ENCODE measurements at places on chromosomes 4 and X.

DNA sequence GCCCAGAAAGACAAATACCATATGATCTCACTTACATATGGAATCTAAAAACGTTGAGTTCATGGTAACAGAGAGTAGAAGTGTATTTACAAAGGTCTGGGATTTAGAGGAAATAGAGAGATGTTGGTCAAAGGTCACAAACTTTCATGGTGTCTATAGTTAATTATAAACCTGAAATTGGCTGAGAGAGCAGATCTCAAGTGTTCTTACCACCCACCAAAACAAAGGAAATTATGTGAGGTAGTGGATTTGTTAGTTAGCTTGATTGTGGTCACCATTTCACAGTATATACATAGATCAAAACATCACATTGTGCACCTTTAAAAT lies 186.8 kb downstream of the NWD2 start:
- no peak for DNase-seq

DNA sequence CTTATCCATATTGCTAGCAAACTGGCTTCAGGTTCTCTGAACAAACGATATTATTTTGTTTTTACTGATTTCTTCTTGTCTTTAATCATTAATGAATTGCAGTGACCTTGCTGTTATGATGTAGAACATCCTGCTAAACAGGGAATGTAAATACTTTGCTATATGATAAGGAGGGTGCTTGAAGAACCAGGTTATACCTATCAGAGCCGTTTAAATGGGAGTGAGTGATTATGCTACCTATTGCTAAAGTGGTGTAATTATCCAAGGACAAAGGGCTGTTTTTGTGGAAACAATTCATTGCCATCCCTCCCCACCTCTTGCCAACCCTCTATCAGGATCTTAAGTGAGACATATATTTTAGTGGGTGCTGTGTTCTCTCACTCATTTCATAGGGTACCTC lies 788.9 kb downstream of the RPA4 start:
- DNase-seq = no peak

DNA sequence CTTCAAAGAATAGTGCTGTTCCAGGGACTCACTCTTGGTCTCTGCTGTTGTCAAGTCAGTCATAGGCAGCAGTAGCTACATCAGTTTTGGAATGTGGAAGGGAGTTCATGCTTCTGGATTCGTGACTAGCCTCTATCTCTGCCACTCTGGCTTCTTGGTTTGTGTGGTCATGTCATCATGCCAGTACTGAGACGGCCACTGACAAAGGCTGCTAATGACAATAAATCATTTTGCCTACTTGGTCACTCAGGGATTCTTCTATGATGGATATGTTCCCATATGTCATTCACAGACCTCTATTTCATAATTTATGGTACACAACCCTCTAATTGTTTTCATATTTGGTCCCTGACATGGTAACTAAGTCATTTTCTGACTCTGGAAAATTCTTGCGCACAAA lies 450.8 kb upstream of the BOD1L1 start:
- no peak for DNase-seq

DNA sequence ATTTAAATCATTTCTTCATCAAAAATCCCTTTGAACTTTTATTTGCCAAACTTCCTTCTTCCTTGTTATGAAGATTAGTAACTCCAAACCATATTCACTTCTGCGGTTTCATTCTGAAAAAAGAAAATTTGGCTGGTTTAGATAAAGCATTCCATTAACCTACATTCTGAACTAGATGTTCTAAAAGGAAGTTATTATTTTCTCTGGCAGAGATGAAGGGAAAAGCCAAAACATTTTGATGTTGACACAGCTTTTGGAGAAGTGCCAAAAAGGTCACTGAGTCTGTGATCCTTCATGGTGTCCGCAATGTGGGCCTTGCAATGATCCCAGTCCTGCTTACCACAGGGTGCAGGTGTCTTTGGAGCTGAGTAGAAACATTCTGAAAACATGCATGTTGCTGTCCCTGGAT lies 36.0 kb downstream of the CXCL8 start:
- peak; percentile 22 for DNase-seq

DNA sequence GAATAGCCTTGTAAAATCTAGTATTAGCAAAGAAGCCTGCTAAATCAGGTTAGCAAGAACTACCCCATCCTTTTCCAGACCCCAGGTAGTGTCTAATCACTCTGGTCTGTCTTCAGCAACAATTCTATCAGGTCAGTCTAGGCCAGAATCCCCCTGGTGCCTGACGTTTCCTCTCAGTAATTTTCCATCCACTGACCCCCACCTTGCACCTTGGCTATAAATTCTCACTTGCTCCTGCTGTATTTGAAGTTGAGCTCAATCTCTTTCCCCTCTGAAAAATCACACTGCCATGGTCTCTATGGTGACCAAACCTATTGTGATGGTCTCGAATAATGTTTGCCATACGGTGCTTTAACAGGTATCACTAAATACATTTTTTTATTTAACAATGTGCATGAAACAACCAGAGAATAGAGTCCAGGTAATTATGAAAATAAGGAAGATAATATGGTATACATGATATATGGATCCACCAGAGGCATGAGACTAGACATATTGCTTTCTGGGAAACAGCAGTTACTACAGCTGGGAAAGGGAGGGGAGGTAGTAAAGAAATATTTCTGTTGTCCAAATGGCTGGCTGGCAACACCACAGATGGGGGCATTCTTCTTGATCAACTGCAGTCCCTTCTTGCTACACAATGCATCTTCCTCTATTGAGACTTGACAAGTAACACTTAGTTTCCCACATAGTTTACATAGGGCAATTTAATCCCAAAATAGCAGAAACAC lies 33.8 kb downstream of the CXCL1 start:
- no peak for DNase-seq

GRCh38 chr4:183962419-183962818 lies 57.3 kb downstream of the STOX2 start:
- no peak for DNase-seq

DNA sequence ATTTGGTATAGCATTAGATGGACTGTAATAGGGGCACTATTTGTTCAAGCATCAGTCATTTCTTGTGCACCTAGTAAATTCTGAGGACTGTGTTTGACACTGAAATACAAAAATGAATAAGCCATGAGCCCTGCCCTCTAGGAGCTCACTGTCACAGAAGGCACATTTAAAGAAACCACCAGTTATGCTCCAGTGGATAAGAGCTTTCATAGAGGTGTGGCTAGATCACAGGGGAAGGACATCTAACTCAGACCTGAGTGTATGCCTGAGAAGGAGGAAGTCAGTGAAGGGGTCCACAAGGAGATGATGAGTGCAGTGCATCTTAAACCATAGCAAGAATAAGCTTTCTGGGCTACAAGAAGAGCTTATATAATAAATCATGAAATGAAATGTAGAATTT lies 40.1 kb downstream of the BTC start:
- DNase-seq = no peak

- no peak for DNase-seq
Measured at GRCh38 chr4:122906859-122907305, 15.5 kb downstream of the NUDT6 start.

- DNase-seq = peak; percentile 50
Measured at GRCh38 chrX:119145241-119145653, 17.6 kb upstream of the KIAA1210 start.

DNA sequence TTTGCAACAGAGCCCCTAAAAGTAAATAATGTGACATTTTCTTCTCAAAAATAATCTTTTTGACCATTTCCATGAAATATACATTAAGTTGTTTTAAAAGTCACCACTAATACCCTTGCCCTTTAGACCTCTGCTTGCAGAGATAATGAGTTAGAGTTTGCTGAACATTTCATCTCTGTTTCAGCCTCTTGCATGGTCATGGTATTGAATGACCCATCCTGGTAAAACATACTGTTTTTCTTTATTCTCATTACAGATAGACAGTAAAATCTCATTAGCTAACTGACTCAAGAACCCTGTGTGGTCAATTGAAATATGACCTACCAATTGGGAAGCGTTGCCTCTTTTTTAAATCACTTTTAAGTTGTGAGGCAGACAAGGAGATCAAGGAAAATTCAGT lies 916.7 kb downstream of the PDHA2 start:
- no peak for DNase-seq

GRCh38 chrX:25034889-25035288 lies 19.1 kb upstream of the ARX start:
- DNase-seq = no peak

- peak; percentile 45 for DNase-seq
Measured at GRCh38 chr4:150176547-150176946, 98.3 kb downstream of the DCLK2 start.

DNA sequence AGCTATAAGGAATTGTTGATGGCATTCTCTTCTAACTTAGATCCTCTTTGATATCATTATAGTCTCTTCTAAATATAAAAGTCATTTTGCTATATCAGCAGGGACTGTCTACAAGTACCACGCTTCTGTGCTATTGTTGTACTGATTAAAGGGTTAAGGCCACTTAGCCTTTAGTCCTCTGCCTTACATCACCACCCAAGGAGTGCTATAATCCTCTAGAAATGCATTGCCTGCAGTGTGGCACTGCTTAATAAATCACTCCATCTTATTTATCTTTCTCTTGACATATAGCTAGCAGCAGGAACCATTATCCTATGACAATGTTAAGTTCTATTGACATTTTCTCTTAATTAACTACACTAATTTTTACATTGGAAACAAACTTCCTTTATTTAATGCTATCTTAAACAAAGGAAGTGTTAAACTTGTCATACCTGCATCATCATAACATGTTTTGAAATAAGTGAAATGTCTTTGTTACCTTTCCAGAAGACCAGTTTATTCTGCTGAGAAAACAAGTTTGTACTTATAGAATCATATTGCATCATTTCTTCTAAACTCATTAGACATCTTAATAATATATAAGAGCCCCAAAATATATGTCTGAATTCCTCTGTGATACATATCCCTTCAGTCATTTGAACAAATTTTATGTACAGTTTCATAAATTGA lies 360.9 kb upstream of the ATOH1 start:
- no peak for DNase-seq

DNA sequence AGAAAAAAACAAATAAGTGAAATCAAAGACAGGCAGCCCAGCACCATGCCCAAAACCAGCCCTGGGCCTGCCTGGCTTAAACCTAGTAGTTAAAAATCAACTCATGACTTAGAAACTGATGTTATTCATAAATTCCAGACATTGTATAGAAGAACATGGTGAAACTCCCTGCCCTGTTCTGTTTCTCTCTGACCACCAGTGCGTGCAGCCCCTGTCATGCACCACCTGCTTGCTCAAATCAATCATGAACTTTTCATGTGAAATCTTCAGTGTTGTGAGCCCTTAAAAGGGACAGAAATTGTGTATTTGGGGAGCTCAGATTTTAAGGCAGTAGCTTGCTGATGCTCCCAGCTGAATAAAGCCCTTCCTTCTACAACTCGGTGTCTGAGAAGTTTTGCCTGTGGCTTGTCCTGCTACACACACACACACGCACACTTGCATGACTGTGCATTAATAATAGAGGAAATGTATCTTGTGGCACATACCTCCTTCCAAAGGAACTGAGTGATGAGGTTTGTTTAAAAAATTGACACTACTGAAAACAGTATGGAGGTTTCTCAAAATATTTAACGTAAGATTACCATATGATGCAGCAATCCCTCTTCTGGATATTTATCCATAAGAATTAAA lies 39.2 kb upstream of the UGT2B7 start:
- no peak for DNase-seq

GRCh38 chrX:1111601-1112300 lies 100.7 kb downstream of the CRLF2 start:
- DNase-seq = peak; percentile 3

GRCh38 chr4:144449611-144450010 lies 196.3 kb upstream of the HHIP start:
- DNase-seq = peak; percentile 45

- DNase-seq = no peak
Measured at GRCh38 chr4:98603683-98604521, 54.5 kb downstream of the TSPAN5 start.

GRCh38 chr4:158346576-158346975 lies 136.3 kb downstream of the TMEM144 start:
- DNase-seq = no peak

- DNase-seq = no peak
Measured at GRCh38 chrX:65900850-65901844, 138.7 kb downstream of the VSIG4 start.

- peak; percentile 80 for DNase-seq
Measured at GRCh38 chr4:85478576-85478975, 3.6 kb downstream of the ARHGAP24 start.

GRCh38 chr4:153218961-153219360 lies 14.7 kb downstream of the TRIM2 start:
- no peak for DNase-seq

GRCh38 chr4:3244002-3244401 lies 5.0 kb upstream of the MSANTD1 start:
- DNase-seq = no peak

DNA sequence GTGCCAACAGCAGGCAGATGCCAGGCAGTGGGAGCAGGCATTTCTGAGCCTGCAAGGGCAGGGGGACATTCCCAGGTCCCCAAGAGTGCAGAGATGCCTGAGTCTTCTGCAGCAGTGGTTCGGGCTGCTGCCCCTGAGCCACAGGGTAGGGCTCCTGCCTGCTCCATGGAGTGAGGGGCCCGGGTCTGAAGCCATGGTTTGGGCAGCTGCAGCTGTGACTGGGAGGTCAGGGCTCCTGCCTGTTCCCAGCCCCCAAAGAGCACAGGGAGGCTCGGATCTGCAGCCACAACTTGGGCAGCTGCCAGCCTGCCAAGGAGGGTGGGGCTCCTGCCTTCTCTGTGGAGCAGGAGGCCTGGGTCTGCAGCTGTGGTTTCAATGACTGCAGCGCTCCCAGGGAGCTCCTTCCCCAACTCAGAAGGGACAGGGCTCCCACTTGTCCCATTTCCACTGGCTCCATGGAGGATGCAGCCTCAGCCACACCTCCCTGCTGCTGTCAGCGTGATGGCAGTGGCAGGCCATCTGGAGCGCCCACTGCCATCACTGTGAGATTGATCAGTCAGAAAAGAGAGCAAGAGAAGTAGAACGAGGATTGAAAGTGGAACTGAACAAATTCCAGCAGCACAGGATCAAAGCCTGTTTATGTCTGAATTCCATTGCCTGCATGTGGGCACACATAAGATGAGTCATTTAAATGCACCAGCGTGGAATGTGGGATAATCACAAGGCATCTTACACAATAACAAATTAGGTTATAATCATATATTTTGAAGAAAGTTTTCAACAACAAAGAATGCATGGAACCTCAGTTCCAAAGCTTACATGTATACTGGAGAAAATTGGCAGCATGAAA lies 93.1 kb upstream of the CXorf51A start:
- DNase-seq = no peak

DNA sequence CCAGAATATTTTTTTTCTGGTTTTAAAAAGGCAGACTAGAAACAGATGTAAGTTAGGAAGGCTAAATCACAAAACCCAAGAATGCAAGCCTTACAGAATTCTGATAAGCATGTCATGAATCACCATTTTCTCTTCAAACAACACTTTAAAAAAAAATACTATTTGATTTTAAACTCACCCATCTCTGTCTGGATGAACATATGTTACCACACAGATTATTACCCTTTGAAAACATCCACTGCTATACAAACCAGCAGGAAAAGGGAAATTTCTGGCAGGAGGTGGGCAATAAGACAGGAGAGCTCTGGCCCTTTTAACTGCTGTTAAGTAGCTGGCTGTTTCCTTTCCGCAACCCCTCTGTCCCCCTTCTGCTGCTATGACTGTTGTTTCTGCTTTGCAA lies 317.7 kb upstream of the NOCT start:
- DNase-seq = no peak
